EH (cell line): ENCODE measurements at places on chromosomes 13 and 19.
A peak's percentile ranks its signal among the peaks of the same experiment; 100 is the strongest.

DNA sequence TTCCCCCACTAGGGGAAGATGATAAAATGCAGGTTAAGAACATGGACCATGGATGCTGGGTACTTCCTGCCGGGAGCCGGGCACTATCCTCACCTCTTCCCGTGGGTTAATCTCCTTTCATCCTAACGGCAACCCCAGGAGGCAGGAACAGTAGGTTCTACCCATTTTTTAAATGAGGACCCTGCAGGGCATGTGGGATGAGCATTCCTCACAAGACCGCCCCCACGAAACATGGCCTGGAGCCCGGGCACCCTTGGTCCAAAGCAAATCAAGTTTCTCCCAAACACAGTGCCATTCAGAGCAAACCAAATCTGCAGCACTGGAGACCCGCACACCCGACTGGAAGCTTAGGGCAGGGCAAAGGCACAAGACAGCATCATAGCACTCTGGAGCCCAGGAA, 35.4 kb downstream of the COL4A2 start:
- no peak for DNase-seq

- DNase-seq: no peak
Observed at GRCh38 chr13:25588336-25589060, 216.7 kb downstream of the ATP8A2 start.

GRCh38 chr13:44243198-44243857, 130.3 kb upstream of the SERP2 start:
- peak; percentile 60 for DNase-seq

DNA sequence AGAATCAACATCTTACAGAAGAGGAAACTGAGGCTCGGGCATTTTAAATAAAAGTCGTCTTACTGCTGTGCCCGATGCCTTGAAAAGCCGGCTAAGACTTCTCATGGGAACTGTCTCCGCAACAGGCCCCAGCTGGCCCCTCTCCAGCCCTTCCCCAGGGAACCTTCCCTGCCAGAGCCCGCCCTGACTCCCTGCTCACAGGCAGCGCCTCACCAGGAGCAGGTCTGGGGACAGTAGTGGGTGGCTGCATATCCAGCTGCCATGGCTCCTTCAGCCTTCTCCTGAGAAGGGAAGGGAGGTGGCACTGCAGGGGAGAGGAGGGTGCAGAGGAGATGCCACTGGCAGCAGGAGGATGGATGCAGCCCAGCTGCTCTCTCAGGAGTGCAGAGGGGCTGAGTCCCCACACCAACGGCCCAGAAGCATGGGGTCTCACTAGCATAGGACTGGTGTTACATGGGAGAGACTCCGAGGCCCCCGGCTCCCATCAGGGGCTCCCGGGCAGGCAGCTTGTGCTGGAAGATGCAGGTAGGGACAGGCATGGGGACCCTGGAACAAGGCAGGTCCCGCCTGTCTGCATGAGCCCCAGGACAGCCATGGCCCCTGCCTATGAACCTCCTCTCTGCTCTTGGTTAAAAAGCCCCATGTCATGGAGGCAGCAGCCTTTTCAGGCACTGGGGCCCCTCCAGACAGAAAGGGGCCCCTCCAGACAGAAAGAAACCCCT, 216.4 kb upstream of the SGCG start:
- no peak for DNase-seq

DNA sequence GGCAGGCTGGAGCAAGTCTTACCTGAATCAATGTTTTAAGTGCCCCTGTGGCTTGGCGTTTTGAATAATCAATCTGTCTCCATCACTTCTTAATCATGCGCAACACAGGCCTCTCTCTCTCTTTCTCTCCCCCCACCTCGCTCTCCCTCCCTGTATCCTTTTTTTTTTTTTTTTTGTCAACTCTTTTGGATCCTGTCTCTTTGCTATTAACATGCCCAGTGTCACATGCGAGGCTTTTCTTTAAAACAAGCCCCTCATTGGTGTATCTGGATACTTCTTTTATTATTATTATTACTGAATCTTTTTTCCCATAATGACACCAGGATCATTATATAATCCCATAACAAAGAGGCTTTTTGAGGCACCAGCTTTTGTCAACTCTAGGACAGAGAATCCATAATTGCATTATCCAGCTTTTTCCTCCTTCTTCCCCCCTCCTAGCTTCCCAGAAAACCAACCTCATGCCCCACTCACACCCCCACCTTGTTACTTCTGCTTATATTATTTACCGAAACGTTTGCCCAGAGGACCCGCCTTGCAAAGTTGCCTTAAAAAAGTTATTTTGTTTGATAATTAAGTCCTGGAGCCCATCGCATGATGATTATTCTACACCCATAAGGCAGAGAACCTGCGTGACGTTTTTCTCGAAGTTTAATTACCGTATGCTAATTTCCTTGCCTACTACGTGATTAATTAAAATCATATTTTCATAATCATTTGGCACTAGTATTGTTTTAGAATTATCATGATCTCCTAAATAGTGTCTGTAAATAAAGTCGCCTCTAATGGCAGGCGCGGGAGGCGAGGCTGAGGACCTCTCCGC, 148.1 kb upstream of the ZNF536 start:
- DNase-seq: no peak

DNA sequence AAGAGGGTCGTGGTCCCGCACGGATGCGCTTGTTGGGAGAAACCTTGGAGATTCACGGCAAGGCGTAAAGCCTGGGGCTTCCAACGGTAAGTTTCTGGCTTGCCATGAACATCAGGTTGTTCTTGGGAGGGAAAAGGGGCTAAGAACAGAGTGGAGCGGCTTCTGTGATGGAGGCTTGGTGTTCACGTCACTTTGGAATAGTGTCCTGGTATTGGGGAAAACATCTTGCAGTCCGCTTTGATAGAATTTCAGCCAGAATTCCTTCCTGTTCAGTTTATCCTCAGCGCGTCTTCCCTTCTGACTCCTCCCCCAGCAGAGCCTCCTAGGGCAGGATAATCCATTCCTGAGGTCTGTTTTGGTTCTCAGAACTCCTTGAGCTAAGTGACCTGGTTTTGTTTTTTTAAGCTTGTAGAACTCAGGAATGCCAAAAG, 2.0 kb downstream of the KCTD15 start:
- peak; percentile 73 for DNase-seq

DNA sequence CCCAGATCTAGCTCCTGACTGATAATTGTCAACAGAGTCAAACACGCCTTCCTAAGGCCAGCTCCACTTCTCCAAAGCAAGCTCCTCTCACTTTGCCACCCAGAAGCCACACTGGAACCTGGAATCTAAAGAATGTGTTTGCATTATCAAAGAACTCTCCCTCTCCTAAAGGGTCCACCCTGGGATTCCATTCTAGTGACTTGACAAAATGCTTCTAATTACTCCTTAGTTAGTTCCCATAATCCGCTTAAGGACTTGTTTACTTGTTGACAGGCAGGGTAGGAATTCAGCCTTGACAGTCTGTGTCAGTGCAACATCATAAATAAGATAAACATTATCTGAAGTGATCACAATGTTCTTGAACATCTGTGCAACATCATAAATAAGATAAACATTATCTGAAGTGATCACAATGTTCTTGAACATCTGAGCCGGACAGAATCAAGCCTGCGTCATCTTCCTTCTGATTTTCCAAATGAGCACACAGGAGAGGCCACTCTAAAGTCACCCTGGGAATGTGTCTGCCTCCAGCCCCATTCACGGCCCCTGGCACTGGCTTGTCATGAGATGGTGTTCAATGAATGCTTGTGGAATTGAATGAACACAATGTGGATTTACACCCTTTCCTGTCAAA, 512.1 kb downstream of the IRS2 start:
- peak; percentile 88 for DNase-seq

DNA sequence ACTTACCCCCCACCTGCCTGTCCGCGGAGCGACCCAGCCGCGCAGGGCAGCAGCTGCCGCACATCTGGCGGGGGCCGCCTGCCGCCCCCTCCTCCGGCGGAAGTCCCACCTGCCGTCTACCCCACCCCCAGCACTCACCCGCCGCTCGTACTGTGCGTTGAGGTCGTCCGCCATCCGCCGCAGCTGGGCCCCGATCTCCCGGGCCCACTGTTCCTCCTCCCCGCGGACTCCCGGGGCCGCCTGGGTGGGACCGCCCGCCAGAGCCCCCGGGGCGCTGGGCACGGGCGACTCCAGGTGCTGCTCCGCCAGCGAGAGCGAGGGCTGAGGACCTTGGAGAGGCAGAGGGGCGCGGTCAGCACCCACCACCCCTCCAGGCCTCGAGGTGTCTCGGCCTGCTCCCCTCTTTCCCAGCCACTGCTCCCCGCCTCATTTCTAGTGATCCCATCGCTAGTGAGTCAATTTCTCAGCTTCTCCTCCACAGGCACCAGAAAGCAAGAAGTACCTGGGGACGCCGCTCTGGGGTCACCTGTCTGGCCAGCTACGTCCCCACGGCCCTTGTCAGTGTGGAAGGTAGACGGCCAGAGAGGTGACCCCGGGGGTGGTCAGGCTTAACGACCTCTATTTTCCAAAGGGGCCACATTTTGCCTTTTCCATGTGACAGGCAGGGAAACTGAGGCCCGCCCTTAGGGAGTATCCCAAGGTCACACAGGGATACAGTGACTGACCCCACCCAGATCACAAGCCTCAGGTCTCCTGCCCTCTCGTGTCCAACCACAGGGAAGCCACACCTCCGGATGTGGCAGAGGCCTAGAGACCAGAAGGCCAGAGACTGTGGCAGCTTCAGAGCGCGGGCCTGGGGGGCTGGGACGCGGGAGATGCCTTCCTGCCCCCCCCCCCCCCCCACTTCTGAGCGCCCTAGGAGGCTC, 4.3 kb downstream of the BBC3 start:
- peak; percentile 90 for DNase-seq

- DNase-seq: no peak
Observed at GRCh38 chr19:45517641-45518468, 10.6 kb downstream of the VASP start.

DNA sequence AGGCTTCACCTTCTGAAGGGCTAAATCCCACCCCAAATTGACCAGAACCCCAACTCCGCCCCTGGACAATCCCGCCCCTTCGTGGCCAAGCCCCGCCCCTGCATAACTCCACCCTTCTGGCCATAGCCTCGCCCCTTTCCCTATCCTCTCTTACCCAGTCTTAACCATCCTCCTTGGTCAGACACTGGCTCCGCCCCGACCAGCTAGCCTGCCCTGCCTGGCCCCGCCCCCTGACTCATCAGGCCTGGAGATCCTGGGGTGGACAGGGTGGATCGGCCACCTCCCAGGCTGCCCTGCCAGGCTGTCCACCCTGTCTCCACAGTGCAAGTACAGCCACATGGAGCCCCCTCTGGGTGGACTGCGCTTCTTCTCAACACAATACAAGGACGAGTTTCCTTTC, 8.0 kb upstream of the ZNF358 start:
- peak; percentile 93 for DNase-seq

GRCh38 chr19:45716359-45717130, 14.2 kb downstream of the FBXO46 start:
- DNase-seq: peak; percentile 39

DNA sequence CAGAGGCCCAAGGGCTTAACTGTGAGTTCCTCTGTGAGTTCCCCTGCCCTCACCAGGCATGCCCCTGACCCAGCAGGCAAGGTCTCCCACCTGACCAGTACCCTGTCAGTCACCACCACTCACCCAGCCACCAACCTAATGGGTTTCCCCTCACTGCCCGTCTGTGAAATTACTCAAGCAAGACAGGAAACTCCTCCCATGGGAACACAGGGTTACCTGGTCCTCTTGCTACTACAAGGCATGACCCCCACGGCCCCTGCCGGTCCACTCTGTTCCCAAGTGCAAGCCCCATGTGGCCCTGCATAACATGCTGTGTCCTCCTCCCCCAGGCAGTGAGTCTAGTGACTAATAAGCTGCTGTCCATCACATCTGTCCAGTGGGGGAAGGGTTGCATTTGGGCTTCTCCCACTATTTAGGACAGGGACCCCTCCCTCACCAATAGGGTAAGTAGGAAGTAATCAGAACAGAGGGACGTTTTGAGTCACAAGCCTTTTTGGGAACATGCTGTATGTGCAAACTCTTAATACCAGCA, 8.0 kb upstream of the DHRS12 start:
- no peak for DNase-seq

- DNase-seq: peak; percentile 30
Observed at GRCh38 chr13:78603240-78603957, at the start of gene POU4F1. POU4F1 (minus strand) TSS chr13:78603552; CDS start chr13:78603326, 226 bp downstream.

DNA sequence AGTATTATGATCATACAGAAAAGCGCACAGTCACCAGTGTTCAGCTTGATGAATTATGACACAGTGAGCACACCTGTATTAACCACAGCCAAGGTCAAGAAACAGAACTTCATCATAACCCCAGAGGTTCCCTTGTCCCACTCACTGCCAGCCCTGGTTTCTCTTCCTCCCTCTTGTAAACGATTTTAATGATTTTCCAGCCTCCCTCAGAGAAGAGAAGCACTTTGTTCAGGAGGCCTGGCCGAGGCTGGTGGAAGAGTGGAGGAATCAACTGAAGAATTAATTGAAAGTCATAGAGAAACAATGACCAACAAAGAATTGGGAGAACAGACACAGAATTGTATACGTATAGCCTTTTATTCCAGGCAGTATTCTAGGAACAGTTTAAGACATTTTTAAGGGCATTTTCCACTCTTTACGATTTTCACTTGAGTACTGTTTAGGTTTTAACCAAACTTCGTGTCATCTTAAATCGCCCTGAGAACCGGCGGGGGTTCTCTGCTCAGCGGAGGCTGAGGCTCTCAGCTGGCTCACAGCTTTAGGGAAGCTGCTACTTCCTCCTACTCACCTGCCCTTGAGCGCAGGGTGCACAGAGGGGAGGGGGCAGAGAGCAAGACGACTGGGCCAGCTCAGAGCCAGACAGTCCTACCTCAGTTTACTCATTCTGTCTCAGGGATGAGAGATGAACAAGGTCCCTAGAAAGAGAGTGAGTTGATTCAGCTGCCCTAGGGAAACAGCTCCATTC, 108.6 kb downstream of the AKAP11 start:
- no peak for DNase-seq

DNA sequence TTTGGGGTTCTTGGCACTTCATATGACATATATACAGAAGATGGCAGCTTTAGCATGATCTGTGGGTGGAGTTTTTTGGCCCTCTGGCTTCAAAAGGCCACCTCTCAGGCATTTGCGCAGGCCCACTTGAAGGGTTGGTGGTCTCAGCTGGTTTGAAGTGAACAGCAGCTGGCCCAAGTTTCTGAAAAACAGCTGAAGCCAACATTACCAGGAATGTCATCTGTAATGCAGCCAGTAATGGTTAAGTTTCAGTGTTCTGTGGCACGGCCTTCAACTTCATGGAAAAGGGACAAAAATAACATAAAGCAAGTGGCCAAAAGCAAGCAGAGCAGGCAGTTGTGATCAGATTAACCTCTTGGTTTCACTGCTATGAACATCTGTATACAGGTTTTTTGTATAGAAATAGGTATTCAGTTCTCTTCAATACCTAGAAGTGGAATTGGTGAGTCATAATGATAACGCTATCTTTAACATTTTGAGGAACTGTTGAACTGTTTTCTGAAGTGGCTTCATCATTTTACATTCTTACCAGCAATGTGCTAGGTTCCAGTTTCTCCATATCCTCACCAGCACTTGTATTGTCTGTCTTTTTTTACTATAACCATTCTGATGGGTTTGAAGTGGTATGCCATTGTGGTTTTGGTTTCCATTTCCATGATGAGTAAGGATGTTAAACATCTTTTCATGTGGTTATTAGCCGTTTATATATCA, 245.4 kb downstream of the SHISA2 start:
- no peak for DNase-seq

- DNase-seq: no peak
Observed at GRCh38 chr13:38661010-38661675, 25.7 kb upstream of the FREM2 start.
